ENCODE measurements at places on chromosomes 6 and 20.

- no peak for DNase-seq
Observed at GRCh38 chr6:130259557-130259956, 36.8 kb upstream of the SAMD3 start.

DNA sequence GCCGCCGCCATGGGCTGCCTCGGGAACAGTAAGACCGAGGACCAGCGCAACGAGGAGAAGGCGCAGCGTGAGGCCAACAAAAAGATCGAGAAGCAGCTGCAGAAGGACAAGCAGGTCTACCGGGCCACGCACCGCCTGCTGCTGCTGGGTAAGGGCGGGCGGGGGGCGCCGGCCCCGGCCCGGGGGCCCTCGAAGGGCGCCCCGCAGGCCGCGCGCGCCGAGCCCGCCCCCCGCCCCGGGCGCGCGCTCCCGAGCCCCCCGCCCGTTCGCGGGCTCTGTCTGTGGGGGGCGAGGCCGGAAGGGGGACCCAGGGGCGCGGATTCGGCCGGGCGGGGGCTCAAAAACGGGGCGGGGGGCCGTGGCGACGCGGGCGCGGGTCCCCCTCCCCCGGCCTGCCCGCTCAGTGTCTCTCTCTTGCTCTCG, 39.2 kb downstream of the GNAS start:
- DNase-seq: no peak

DNA sequence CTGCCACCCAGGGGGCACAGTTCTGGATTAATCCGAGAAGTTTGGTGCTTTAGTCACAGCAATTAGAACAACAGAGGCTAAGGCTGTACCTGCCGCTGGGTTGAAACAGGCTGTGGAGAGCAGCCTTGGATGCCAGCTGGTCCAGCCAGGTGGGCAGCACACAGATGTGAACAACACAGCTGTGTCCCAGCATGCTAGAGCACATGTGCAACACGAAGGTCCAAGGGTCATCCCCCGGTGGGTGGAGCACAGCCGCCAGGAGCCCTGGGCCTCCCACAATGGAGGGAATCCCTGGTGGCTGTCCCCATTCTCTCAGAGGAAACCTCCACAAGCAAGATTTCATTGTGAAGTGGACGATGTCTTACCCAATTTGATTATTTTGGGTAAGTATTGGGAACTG, 99.2 kb upstream of the SYNDIG1 start:
- no peak for DNase-seq

- no peak for DNase-seq
Observed at GRCh38 chr6:56664029-56664428, 21.3 kb upstream of the DST start.

- DNase-seq: no peak
Observed at GRCh38 chr6:128569732-128570679, 49.6 kb upstream of the PTPRK start.

GRCh38 chr6:107704347-107705013, 119.6 kb downstream of the SCML4 start:
- DNase-seq: peak; percentile 60

- DNase-seq: peak; percentile 95
Observed at GRCh38 chr6:136609873-136610706, 59.9 kb upstream of the MAP7 start.

DNA sequence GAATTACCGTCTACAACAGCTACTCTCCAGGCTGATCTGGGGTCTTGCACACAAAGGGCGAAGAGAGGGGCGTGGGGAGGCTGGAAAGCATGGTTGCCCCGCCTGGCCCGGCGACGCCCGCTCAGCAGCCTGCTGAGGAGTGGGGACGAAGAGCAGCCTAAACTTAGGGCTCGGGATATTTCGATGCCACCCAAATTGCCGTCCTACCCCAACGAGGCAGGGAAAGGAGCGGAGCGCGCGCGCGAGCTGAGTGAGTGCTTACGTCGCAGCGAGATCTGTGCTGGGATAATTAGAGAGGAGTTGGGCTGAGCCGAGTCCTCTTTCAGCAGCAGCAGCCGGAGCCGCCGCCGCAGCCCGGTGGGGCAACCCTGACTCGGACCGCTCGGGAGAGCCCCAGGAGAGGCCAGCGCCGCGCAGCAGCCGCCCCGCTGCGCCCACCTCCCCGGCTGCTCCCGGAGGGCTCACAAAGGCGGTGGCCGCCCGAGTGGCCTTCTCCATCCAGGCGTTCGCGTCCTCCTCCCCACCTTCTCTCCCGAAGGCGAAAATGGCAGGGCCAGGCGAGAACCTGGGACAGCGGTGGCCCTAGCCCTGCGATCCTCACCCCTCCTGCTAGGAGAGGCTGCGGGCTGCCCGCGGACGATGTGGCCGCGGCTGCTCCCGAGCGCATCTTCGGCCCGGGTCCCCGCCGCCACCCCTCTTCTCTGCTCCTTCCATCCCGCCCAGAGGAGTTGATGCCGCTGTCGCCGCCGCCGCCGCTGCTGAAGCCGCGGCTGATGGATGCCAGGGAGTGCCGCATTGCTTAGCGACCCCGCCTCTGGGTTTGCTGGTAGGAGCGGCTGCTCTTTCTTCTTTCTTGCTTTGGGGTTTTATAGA, at the start of gene CLVS2:
CLVS2 (plus strand) TSS at position 315 of the 873 bp plus-strand sequence. CDS start 1,543 bp downstream, outside the sequence.
- DNase-seq: no peak

DNA sequence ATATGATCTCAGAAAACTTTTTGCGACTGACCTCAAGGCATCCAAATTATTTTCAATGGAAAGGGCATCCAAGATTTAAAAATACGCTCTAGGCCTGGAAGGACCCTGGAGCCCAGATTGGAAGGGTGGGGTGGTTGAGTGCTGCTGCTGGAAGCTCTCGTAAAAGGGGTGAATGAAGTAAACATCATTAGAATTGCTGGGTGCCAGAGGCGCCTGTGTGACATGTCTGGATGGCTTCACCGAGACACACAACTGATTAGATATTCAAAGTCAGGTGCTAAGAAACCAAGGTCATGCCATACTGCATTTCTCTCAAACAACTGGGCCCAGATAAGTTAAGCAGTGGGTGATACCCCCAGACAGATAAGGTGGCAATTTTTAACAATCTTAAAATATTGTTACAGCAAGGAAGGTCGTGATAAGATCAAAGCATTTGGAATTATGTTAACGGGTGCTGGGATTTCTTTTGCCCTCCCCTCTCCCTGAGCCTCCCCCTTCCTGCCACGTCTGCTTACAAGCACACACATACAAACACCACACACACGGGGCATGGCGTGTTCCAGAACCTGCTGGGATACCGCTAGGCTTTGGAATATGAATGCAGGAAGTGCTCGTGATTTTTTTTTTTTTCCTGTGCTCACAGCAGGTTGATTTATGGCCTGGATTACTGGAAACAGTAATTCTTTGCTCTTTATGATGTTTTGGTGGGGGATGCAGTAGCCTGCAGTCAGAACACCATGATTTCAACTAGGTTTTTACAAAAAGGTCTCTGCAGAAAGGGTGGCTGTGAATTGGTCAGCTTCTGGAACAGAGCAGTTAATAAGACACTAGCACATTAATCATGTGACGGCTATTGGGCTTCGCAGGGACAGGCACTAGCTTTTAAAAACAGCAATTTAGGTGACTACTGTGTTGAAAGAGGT, 551.2 kb downstream of the QKI start:
- DNase-seq: no peak

Data from suppressor macrophage treated with lipopolysaccharide for 1 hour (primary cell).